C1 segment of cervical spinal cord (tissue), 14 donors: ENCODE measurements at places on chromosomes 5 and 9.

DNA sequence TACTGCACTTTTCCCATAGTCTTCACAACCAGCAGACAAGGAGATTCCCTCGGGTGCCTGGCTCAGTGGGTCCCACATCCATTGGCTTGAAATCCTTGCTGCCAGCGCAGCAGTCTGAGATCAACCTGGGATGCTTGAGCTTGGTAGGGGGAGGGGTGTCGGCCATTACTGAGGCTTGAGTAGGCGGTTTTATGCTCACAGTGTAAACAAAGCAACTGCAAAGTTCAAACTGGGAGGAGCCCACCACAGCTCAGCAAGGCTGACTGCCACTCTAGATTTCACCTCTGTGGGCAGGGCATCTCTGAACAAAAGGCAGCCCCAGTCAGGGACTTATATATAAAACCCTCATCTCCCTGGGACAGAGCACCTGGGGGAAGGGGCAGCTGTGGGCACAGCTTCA lies 512.3 kb upstream of the MPDZ start:
- no peak for DNase-seq

- DNase-seq, result no peak
Observed at GRCh38 chr9:117444501-117444900, 29.6 kb upstream of the ASTN2 start.

- DNase-seq, result no peak
Observed at GRCh38 chr5:10761933-10762775, 1.1 kb upstream of the DAP start.

GRCh38 chr5:153742060-153742459 lies 251.6 kb downstream of the GRIA1 start:
- no peak for DNase-seq

- DNase-seq, result no peak
Observed at GRCh38 chr9:133182151-133182550, 18.4 kb upstream of the GBGT1 start.

GRCh38 chr9:76609285-76610010 lies 150.5 kb downstream of the GCNT1 start:
- DNase-seq, result no peak

GRCh38 chr9:135034106-135034505 lies 53.4 kb upstream of the OLFM1 start:
- DNase-seq, result no peak

- DNase-seq, result no peak
Observed at GRCh38 chr9:16542290-16542689, 328.2 kb downstream of the BNC2 start.

GRCh38 chr9:3337515-3338225 lies 188.1 kb downstream of the RFX3 start:
- DNase-seq, result no peak
